ENCODE measurements at places on chromosomes 3 and 15. TPM values are rescaled to one million over a fixed set of nuclear protein-coding genes. Genes with fewer than 3 reads are reported as not detected.

DNA sequence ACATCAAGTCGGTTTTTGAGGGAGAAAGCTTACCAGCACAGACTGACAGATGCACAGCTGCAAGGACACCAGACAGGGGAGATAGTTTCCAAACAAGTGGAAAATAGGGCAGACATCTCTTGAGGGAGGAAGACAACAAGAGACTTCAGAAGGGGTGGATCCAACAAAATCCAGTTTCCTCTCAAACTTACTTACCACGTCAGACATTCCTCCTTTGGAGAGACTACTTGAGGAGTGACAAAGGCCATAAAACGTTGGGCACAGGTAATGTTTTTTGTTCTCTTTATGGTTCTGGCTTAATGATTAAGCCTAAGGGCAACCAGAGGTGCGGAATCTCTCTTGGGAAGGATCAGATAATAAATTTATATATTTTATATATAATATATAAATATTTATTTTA lies 76.1 kb downstream of the CD200 start:
- no peak for DNase-seq

The CCR8 gene
- not detected for total RNA-seq

DNA sequence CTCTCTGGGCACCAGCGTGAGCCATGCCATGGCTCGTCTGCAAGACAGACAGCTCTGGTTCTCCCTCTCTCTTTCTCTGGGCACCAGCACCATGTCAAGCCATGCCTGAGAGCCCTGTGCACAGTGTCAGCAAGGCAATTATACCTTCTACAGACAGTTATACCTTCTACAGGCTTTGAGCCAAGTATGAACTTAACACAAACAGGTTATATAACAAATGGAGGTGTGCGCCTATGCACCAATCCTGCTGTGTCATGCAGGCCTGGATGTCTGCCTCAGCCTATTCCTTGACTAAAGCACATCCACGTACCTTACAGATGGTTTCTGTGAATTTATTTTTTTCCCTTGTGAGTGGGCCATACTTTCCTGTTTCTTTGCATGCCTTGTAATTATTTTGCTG lies 5.9 kb upstream of the FBXL2 start:
- DNase-seq: no peak

- DNase-seq: peak; percentile 59
These were observed 39.3 kb downstream of the NKIRAS1 start for GRCh38 chr3:23877329-23877980.

DNA sequence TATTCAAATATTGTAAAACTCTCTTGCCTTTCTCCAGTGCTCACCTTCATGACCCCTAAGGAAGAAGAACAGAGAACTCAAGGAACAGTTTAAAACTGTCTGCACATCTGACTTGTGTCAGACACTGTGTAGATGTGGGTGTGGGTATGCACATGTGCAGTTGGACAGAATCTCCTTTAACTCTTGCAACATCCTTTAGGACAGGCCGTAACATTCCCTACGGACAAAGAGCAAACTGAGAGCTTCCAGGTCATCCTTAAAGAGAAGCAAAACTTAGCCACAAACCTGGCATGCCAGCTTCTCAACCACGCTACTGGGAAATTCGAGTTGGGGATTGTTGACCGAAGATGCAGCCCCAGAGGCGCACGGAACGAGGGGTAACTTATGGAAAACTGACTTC lies 4.1 kb upstream of the SFMBT1 start:
- no peak for DNase-seq

- DNase-seq: peak; percentile 78
These were observed 23.7 kb downstream of the ALPK3 start for GRCh38 chr15:84840741-84841429.

DNA sequence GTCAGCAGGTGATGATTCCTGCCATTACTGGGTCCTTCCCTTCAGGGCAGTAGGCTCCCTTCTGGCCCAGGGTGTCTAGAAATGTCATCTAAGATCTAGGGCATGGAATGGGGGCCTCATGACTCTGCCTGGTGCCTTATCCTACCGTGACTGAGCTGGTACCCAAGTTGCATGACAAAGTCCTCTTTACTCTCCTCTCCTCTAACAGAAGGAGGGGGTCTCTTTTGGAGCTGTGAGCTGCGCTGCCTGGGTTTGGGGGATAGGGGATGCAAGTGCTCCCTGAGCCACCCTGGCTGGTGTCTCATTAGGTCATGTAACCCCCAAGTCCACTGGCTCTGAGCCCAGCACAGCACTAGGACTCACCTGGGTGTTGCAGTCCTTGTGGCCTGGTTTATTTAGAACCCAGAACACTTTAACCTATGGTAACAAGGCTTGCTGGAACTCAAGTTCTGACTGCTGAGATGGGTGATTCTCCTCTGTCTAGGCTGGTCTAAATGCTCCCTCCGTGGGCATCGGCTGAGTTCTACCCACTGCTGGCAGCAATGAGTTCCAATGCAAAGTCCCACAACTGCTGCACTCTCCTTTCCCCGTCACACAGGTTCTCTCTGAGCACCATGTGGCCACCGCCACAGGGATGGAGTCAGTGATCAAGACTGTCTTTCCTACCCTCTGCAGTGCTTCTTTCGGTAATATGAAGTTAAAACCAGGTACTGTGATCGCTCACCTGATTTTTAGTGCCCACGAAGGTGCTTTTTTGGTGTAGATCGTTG lies 34.0 kb downstream of the XXYLT1 start:
- no peak for DNase-seq

DNA sequence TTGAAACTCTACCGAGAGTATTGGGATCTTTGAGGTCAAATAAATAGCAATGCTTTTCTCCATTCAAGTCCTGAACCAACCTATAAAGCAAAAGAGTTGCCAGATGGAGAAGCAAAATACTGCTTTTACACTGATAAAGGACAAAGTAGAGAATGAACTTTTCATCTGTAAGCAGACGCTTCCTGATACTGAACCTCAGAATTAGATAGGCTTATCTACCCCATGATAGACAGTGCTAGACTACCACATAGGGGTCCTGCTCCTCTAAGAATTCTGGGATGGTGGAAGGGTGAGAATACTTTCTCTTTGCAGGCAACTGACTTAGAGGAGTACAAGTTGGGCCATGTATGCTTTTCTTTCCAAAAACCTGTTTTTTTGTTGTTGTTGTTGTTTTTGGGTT lies 9.5 kb downstream of the SAXO2 start:
- DNase-seq: no peak

DNA sequence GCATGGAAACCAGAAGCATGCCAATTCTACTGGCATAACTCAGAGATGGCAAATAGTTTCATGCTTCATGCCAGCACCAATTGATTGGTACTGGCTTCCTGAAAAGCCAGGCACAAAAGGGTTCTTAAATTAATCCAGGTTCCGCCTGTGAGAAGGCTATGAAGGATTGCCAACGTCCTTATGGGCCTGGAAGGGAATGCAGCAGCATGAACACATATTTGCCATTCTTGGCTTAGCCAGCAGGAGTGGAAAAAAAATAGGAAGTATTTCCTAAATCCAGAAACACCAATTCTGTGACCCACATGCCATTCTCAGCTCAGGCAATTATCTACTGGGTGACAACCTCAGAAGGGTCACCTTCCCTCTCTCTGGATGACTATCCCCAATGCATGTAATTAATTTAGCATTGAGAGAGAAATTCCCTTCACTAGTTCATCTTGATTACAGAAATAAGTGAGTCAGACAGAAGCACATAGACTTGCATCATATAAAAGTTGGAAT lies 36.0 kb downstream of the ADAMTS9 start:
- DNase-seq: no peak

The FILIP1L gene
- 88.3 TPM for total RNA-seq

The KCNMB3 gene
- 1.1 TPM for total RNA-seq

DNA sequence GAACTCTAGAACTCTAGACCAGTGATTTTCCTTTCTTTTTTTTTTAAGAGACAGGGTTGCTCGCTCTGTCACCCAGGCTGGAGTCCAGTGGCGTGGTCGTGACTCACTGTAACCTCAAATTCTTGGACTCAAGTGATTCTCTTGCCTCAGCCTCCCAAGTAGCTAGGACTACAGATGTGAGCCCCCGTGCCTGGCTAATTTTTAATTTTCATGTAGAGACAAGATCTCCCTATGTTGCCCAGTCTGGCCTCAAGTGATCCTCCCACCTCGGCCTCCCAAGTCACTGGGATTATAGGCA lies 359.6 kb downstream of the SHQ1 start:
- no peak for DNase-seq

- DNase-seq: no peak
These were observed 100.8 kb downstream of the OPA1 start for GRCh38 chr3:193693774-193694173.

The ALDH1A2 gene
- total RNA-seq: 71.0 TPM

The SCN11A gene
- total RNA-seq: 0.06 TPM

GRCh38 chr15:31236184-31237042 lies 90.2 kb upstream of the KLF13 start:
- DNase-seq: peak; percentile 86

The CKMT1B gene
- total RNA-seq: 0.70 TPM

DNA sequence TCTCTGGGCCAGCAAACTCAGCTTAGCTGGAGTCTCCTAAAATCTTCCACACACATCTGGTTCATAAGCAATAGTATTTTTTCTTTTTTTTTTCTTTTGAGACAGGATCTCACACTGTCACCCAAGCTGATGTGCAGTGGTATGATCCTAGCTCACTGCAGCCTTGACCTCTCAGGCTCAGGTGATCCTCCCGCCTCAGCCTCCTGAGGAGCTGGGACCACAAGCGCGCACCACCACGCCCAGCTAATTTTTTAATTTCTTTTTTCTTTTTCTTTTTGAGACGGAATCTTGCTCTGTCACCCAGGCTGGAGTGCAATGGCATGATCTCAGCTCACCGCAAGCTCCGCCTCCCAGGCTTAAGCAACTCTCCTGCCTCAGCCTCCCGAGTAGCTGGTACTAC lies 34.3 kb downstream of the RNU5B-1 start:
- no peak for DNase-seq

GRCh38 chr15:29566914-29567313 lies 255.4 kb downstream of the TJP1 start:
- no peak for DNase-seq

The GOLGA6L1 gene
- total RNA-seq: not detected

- DNase-seq: no peak
These were observed 26.4 kb upstream of the TNFAIP8L3 start for GRCh38 chr15:51121118-51121517.

The APH1B gene
- total RNA-seq: 13.4 TPM

- DNase-seq: no peak
These were observed 27.4 kb upstream of the FOXB1 start for GRCh38 chr15:59976480-59977271.

The CCNL1 gene
- total RNA-seq: 60.6 TPM

The FOXB1 gene
- total RNA-seq: not detected

- no peak for DNase-seq
These were observed 31.5 kb upstream of the TFDP2 start for GRCh38 chr3:142180761-142181362.

The MESP2 gene
- 0.29 TPM for total RNA-seq

The ROBO2 gene
- total RNA-seq: 0.48 TPM

- DNase-seq: peak; percentile 41
These were observed 33.3 kb downstream of the MAP1A start for GRCh38 chr15:43550527-43551363.

DNA sequence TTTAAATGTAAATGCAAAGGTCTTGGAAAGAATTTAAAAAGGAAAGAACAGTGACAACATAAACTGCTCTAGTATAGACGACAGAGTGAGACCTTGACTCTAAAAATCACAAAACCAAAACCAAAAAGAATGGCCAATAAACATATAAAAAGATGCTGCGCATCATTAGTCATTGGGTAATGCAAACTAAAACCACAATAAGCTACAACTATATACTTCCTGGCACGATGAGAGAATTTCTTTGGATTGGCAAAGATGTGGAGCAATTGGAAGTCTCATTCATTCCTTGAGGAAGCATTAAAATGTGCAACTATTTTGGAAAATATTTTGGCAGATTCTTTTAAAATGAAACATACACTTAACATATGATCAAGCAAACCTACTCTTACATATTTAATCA lies 98.7 kb upstream of the ZPLD1 start:
- DNase-seq: no peak

GRCh38 chr3:142777927-142778326 lies 54.1 kb downstream of the TRPC1 start:
- DNase-seq: no peak

- no peak for DNase-seq
These were observed 36.8 kb upstream of the XXYLT1 start for GRCh38 chr3:195307711-195308110.

The RGMA gene
- 9.2 TPM for total RNA-seq

DNA sequence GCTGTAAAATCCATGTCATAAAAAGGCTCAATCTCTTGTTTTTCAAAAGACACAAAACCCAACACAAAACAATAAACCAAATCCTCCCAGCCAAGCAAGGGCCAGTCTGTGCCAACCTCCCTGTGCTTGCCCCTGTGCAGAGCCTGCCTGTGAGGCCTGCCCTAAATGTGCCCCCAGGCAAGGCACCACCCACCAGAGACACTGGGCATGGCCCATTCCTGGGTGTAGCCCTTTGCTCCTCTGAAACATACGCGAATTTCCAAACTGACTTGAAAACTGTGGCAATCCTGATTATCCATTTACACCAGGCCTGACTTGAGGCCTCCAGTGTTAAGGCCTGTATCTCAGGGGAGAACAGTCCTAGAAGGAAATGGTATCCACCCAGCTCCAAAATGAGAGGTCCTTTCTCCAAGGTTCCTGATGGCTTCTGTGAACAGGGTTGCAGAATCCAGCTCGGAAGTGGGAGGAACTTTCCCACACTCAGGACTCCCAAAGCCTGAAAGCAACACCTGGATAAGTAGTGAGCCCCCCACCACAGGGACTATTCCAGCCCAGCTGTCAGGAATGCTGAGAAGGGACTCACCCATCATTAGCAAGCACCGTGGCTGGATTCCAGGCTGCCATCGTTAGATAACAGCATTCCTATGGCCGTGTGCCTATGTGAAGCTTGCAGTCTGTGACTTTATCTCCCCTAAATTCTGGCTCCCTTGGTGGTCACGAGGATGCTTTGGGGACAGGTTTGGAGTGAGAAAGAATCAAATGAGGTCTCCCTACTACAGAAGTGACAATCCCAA lies 61.8 kb downstream of the CACNA2D2 start:
- peak; percentile 83 for DNase-seq

DNA sequence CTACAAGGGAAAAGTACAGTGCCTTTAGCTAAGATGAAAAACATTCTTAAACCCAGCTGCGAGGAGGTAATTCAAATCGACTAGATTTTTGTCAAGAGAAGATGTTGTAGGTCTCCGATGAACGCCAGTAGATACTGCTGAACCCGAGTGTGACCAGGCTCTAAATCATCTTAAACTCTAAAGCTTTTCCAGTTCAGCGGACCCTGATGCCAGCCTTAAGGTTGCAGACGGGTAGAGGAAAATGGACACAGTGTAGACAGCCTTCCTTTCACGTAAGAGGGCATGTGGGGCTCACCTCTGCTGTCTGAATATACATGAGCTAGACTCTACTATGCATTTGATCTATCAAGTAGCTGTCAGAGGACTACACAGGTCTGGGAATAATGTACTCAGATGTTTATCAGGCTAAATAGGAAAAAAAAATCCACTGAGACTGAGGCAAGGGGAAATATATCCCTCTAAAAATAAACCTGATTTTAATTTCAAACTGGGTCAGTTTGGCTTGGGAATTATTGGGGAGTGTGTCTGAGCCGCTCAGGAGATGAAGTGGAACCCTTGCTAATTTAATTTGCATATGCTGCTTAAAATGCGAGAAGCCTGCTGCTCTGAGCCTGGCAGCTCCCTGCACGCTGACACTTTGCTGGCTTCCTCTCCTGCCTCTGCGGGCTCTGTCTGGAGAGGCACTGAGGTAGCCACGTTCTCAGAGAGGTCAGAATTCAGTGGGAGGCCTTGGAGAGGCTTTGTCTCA lies 151.9 kb downstream of the CADPS start:
- DNase-seq: no peak
